ENCODE measurements at places on chromosomes 7 and 10.

DNA sequence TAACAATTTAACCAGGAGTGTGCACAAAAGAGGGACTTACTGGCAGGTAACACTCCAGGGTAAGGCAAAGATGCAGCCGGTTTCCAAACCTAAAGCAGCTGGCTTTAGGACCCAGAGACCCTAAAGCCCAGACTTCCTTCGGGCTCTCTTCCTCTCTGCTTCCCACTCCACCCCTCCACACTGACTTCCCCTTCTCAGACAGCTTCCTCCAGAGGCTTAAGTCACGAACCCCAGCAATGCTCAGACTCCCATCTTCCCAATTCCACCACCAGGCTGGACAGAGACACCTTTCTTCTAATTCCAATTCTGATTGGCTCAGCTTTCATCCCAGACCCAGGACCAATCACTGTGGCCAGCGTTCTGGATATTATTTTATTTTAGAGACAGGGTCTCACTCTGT is 24.8 kb downstream of the STYXL1 start:
- DNase-seq, result no peak

GRCh38 chr10:121503587-121504051 is 94.6 kb downstream of the FGFR2 start:
- DNase-seq, result no peak

GRCh38 chr7:115707258-115708012 is 323.1 kb downstream of the TFEC start:
- no peak for DNase-seq

- DNase-seq, result no peak
Observed at GRCh38 chr7:68980011-68980410, 618.3 kb upstream of the AUTS2 start.

GRCh38 chr7:125201002-125201401 is 271.4 kb upstream of the POT1 start:
- no peak for DNase-seq

- DNase-seq, result no peak
Observed at GRCh38 chr10:62264702-62265436, 3.8 kb downstream of the RTKN2 start.

- DNase-seq, result no peak
Observed at GRCh38 chr7:4749363-4749762, 26.1 kb upstream of the AP5Z1 start.

- DNase-seq, result no peak
Observed at GRCh38 chr10:62652114-62652513, 152.4 kb upstream of the ADO start.

- DNase-seq, result no peak
Observed at GRCh38 chr10:43294892-43295291, 28.0 kb upstream of the RASGEF1A start.

DNA sequence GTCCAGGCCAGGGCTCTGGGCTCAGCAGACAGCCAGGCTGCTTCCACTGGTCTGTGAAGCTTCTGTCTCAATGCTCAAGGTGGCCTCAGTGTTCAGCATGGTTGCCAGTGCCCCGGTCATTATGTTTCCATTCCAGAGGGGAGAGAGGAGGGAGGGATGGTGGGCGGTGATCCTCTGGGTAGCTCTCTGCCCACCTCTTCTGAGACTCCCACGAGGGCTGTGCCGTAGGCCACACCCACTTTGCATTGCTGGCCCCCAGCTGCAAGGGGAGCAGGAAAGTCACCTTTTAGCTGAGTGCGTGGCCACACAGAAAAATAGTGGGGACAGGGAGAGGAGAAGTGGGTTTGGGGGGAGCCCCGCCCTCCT is 42.5 kb downstream of the FOXK1 start:
- DNase-seq, result no peak

- DNase-seq, result no peak
Observed at GRCh38 chr10:112658900-112659638, 212.1 kb downstream of the VTI1A start.

GRCh38 chr7:78765943-78766729 is 687.3 kb downstream of the MAGI2 start:
- no peak for DNase-seq

DNA sequence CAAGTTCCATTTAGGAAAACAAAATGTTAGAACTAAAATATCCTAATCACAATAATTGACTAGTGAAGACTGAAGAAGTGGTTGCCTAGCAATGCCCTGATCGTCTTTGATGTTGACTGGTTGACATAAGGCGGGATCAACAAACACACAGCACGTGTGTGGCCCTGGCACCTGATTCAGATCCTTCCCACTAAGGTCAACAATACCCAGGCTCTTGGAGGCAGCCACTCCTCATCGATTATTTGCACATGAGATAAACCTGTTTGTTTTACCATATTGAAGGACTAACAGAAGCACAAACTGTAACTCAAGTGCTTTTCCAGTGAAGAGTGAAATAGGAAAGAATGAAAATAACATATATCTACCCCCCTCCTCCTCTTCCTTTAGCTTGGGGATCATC is 15.6 kb downstream of the FANK1 start:
- DNase-seq, result no peak

GRCh38 chr7:132609222-132609621 is 33.0 kb upstream of the PLXNA4 start:
- DNase-seq, result no peak

DNA sequence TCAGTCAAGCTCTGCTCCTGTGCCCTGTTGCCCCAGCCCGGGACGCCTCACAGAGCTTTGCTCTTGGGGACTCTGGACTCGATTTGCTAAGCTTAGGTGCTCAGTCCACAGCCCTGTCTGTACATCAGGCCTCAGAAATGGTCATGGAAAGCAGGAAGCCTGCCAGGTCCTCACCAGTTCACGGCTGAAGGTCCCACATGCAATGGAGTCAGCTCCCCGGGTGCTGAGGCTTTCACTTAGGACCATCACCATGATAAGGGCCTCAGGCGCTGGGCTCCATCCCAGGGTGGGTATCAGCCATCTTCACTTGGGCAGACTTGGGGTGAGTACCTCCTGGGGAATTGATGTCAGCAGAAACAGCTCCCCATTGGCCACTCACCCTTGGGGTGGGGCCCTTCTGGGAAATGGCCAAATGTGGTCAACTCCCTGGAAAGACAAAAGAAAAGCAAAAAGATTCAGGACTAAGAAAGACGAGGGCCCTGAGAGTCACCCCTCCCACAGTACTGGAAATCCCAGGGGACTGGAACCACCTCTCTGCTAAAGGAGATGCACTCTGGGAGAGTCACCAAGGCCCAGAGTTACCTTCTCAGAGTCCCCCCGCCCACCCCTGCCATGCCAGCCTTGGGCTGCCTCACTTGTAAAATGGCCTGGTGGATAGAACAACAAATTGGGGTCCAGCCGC is 37.6 kb downstream of the FAM53B start:
- no peak for DNase-seq

DNA sequence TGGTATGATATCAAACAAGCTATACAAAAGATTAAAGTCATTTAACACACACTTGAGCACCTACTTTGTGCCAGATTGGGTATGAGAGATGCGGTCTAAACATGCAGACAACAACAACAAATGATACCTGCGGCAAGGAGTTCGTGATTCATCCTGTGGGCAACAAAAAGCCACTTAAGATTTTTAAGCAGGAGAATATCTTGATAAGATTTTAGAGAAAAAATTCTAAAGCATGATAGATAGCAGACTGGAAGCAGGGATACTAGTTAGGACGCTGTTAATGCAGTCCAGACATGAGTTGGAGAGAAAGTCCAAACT is 1.6 kb upstream of the KBTBD2 start:
- no peak for DNase-seq

DNA sequence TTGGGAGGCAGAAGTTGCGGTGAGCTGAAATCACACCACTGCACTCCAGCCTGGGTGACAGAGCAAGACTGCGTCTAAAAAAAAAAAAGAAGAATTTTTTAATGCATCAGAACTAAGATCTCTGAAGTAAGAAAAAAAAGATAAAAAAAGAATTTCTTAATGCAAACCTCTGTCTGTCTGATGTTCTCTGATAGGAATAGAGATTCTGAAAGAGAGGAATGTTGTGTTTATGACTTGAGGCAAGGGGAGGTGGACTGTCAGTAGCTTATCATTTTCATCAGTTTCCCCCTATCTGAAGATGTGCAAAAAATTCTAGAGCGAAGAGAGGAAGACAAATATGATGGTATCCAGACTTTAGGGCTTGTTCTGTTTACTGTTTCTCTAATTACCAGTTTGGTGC is 121.5 kb downstream of the SEC23IP start:
- no peak for DNase-seq

DNA sequence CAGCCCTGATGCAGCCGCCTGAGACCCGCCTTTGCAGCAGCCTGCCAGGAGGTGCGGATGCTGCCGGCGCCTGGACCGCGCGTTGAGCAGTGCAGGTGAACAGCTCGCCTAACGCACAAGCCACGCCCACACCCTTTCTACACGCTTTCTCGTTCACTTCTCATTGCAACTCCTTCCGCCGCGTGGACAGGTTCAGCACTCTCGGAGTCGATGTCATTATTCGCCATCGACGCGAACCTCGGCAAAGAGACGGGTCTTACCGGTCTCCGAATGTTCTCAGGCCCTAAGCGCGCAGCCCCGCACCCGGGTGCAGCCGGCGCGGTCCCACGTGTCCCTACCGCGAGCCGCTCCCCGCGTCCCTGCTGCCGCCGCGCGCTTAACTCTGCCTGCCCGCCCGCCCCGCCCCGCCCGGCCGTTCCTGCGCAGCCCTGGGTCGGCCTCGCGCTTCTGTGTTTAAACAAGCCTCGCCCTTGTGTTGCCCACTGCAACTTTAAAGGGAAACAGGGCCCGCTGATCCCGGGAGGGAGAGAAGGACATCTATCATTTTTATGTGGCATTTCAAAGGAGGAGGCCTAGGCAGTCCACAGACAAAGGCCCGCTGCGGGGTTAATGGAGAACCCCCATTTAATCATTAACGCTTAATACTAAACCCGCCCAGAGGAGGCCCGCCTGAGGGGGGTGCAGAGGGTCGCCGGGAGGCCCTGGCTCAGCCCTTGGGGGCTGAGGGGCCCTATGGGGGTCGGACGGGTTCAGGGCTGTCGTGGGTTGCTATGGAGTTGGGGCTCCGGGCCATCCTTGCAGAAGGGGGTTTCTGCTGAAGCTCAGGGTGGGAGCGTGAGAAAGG is 128.5 kb downstream of the WDR11 start:
- DNase-seq, result peak; percentile 3

DNA sequence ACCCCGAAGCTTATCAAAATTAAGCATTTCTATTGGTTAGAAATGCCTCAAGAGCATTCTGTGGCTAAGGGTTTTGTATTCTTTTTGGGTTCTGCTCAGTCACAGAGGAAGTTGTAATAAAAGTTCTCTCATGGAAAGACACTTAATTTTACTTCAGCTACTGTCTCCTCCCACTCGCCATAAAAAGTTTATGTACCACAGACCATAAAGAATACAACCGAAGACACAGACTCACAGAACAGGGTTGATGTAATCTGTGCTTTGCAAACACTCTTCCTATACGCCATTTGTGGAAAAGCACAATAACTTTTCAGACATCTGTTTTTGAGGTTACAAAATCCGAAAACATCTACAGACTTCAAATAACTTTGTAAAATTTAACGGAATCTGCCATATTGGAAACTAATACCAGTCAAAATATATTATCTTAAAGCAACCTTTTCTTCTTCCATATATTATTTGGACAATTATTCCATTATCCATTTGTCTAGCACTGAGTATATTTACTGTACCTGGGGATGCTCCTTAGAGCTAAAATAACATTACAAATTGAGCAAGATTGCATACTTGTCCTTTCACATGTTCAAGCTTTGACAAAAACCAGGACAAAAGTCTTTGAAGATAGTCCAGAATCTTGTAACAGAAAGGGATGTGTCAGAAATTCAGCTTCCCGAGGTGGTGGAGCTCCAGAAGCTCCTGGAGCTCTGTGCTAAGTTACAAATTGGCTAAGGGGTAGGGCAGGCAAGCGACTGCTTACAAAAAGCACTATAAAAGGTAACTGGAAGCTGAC is 219.0 kb upstream of the MEOX2 start:
- no peak for DNase-seq

DNA sequence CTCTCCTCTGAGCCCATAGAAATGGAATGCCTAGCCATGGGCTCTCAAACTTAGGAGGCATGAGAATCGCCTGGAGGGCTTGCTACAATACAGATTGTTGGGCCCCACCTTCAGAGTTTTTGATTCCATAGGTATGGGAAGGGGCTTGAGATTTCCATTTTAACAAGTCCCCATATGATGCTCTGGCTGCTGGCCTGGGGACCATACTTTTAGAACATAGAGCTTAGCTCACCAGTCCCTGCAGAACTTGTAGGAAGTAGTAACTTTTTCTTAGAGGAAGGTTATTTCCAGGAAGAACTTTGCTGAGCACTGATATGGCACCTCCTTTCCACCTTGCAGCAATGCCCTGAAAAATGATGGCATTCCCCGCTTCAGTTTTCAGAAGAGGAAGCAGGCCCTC is 177.0 kb upstream of the ZMIZ1 start:
- DNase-seq, result no peak

GRCh38 chr10:123761038-123761428 is 94.9 kb downstream of the GPR26 start:
- no peak for DNase-seq

- no peak for DNase-seq
Observed at GRCh38 chr10:120981601-120982391, 130.6 kb downstream of the WDR11 start.

DNA sequence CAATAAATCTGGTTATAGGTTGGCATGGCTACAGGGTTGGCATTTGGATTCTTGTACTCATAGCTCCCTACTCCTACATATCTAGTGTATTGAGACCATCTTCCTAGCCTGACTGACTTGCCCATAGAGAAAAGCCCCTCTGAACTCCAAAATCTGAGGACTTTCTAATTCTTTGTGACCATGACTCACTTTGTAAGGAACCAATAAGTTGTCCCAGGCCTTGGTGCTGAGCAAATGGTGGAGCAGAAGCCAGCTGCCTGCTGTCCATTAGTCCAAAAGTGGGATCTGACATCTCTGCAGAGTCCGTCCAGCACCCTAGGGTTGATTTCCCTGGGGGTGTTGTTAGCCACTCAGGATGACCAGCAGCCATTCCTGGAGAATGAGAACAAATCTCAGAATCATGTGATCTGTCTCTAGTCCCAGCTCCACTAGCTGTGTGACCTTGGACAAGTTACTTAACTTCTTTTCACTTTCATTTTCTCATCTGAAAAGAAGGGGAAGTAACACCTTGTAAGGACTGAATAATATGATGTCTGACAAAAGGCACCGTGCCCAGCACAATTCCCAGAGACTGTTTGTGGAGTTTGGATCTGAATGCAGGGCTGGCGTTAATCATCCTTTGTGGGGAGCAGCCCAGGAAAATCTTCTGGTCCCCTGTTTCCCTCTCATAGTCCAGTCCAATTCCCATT is 44.1 kb downstream of the MTURN start:
- DNase-seq, result no peak

GRCh38 chr10:92112462-92112861 is 178.4 kb downstream of the CPEB3 start:
- DNase-seq, result no peak
